ENCODE measurements at places on chromosomes 6 and 20.

GRCh38 chr20:5835321-5835821 lies 85.2 kb downstream of the SHLD1 start:
- no peak for DNase-seq

GRCh38 chr20:9705722-9706476 lies 133.0 kb downstream of the PAK5 start:
- DNase-seq = no peak

DNA sequence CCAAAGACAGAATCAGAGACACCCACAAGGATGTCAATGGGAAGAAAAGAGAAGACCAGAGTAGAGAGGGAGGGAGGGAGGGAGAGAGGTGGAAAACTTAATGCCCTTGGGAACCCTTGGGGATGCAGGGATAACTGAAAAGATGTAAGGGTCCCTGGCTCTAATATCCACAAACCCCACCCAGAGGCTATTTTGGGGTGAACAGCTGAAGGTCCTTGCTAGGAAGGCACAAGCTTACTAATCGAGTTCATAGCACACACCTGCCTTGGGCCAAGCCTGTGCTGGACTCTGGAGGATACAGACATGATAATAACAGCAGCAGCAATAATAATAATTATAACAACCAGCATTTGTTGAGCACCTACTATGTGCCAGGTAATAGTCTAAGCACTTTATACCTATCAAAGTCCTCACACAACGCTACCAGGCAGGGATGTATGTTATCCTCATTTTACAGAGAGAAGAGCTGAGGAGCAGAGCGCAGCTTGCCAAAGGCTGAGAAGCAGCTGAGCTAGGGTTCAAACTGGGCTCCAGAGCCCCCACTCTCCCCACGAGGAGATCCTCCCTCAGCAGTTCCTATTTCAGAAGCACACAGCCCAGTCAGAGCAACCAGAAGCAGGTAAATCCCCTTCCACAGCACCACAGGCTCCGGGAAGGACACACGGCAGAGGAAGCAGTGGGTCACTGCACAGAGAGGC lies 174.2 kb downstream of the ANKRD60 start:
- DNase-seq = no peak

DNA sequence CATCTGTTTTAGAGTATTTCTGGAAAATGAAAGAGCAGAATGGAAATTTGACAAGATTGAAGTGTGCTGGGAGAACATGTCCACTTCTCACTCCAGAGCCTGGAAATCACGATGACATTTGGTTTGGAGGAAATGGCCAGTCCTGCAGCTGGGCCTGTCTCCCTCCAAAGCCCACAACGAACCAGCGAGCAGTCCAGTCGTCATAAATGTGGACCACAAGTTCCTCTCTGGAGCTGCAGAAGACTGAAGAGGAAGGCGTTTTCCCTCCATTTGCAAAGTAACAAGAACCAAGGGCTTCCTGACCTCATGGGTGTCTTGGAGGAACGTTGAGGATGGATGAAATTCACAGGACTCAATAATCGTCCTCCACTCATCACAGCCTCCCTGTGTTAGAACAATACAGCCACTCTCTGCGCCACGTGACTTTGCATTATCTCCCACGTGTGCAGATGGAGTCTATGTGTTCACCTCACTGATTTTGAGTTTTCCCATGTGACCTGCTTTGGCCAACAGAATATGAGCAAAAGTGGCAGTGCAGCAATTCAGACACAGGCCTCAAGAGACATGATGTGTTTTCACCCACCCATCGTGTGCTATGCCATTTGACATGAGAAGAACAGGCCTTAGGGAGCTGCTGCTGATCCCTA lies 9.1 kb upstream of the SPATS1 start:
- DNase-seq = no peak

DNA sequence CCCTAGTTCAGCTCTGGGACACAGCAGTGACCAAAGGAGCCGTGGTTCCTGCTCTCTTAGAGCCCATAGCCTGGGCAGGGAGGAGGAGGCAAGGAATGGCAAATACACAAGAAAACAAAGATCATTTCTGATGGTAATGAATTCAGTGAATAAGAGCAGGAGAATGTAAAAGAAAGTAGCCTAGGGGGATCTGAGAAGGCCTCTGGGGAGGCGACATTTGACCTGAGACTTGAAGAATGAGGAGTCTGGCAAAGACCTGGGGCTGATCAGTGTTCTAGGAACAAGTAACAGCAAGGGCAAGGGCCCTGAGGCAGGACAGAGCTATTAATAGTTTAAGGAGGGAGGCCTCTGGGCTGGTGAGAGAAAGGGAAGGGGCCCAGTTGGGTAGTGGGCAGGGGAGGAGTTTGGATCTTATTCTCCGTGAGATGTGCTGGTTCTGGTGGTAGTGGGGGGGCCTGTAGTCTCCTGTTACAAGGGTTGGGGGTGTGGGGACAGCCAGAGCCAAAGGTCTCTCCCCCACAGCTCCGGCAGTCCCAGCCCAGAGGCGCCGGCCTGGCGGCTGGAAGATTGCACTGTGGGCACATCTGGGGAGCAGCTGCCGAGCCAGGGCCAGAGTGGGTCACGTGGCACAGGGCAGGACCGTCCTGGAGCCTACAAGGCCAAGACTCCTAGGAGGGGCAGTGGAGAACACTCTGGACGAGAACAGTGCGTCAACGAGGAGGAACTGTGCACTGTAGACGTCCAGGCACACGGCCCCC lies 9.3 kb upstream of the ID1 start:
- DNase-seq = no peak

All from activated CD4-positive, alpha-beta T cell treated with anti-CD3 and anti-CD28 coated beads, Interleukin-2, amount 10 ng/mL, durations not matched to agents 7 days and 5 days (primary cell).